ENCODE measurements at places on chromosomes 3 and 15.

DNA sequence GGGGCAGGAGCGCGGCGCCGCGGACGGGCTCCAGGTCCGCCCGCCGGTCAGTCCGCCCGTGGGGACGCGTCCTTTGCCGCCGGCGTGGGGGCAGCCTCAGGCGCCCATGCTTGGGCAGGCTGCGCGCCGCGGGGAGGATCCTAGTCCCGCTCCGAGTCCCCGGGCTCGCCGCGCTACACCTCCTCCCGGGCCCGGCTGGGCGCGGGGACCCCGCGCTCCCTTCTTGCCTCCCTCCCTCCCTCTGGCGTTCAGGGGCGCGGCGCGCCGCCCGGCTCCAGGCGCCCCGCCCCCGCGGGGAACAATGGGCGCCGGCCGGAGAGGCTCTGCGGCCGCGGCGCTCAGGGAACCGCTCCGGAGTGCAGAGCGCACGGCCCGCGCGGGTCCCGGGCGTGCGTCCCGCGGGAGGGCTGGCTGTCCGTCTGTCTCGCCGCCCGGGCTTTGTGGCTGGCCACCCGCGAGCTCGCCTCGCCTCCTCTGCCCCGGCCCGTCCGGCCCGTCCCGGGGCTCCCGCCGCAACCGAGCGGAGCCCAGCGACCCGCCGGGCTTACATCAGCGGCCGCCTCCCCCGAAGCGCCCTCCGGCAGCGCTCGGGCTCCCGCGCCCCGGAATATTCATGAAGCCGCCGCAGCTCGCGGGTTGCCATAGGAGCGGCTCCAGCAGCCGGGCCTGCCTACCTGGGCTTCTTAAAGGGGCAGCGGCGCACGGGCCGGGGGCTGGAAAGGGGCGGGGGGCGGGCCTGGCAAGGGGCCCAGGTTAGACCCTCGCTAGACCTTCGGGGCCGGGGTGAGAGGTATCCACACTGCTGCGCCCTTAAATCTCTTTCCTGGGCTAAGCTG lies at the start of gene HCN4:
HCN4 (minus strand) TSS at position 658 of the 836 bp plus-strand sequence. CDS start 688 bp downstream, outside the sequence.
- no peak for DNase-seq

DNA sequence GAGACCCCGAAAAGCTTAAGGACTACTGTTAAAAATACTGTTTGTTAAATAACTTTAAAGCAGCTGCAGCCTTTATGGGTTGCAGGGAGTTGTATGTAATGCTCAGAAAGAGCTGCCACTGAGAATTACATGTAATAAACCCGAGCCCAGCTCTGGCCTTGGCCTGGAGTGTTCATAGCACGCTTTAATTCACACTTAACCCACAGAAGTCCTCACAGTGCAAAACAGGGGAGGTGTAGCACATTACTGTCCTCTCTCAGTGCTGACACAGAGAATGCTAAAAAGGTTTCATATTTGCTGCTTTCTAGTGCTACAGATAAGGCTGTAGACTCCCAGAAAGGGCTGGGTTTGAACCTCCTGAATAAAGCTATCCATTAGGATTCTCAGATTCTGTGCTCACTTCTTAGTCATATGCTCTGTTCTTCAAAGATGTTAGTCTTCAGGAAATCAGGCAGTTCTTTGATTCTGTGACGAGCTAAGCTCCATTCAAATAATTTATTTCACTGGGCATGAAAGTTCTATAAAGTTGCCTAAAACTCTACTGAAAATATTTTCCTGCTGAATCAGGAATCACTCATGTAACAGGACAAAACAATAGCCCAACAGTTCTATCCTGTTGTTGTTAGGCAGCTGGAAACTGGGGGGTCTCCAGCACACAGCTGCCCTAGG lies 108.0 kb downstream of the SENP2 start:
- no peak for DNase-seq

- no peak for DNase-seq
These were observed at the start of gene CEMIP for GRCh38 chr15:80778964-80779657. Gene CEMIP (plus strand): TSS chr15:80779370. CDS start chr15:80873880, 94,510 bp downstream.

DNA sequence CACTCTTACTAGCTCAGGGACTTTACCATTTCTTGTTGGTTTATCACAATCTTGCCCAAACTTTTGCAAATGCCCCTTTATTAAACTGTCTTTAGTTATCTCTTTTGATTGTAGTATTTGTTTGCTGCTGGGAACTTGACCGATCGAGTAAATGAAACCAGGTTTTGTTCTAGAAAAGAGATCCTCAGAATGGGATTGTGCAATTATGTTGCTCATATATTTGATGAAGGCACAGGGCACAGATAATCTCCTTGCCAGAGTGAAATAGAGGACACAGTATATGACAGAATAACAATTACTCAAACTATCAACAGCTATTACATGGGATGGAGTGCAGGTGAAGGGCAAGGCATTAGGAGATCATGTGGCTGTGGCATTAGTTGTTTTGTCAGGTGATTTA lies 216.6 kb upstream of the RASGRP1 start:
- DNase-seq, result no peak

DNA sequence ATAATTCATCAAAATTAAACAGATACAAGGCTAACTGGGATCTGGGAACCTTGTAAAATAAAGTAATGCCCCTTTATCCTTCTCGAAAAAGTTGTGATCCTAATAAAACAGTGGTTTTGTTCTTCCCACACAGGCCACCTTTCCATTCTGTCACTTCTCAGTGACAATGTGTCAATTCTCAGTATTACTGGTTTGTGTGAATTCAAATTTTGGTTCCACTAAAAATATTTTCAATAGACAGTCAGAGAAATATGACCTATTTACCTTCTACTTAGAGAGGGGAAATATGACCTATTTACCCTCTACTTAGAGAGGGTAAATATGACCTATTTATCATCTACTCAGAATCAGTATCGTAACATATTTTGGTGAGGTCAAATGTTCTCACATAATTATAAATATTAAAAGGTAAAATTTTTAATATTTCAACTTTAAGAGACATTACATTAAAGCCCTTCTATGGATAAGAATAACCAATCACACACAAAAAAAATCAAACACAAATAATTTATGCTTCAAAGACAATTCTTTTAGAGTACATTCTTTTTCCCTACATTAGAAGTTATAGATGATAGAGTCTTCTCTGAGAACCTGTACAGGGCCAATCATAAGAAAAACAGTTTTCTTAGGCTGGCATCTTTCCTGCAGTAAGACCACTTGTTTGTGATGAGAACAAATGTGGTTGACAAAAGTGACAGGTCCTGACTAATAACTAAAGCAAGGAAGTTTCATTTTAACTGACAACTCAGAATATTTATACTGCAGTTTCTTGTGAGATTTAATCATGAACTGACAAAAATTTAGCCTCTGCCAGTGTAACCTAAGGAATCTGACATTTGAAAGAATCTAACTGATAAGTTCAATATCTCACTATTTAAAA lies 323.3 kb downstream of the DIPK2A start:
- no peak for DNase-seq

DNA sequence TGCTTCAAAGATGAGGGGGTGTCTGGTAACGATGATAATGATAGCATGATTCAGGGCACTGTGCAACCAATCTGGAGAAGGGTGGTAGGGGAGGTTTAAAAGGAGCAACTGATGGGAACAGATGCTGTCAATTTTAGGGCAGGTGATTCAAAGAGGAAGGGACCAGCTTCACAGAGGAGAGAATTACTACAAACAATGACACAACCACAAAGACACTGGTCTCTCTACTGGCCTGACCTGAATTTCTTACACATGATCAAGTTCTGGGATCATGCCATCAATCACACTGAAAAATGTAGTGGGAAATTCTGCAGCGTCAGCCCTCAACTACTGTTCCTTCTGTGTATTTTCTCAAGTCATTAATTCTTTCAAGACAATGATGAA lies 2.6 kb upstream of the CDV3 start:
- DNase-seq, result no peak

DNA sequence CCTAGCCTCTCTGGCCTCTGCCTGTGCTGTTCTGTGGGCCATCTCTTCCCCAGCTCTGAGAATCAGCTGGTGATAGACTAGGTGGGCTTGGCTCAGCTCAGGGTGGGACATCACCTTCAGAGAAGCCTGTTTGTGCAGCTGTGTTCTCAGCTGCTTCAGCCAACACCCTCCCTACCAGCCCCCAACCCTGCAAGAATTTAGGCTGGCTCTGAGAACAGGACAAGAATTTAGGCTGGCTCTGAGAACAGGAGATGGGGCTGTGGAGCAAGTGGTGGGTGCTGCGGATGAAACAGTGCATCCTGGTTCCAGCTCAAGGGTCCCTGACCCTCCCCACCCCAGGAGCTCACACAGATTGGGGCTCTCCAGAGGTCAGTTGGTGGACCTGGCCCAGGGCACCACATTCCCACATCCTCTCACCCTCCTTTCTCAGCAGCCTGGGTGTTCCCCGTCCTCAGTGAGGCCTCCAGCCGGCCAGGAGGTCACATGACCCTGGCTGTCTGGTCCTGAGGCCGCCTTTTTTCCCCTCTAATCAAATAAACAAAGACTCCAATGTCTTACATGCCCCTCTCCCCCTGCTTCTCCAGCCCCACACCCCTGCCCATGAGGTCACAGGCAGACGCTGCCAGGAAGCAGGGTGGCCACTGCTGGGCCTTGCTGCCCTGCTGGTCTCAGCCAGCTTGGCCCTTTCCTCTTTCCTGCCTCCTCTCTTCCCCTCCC lies 14.9 kb downstream of the PLEKHO2 start:
- DNase-seq, result no peak

- no peak for DNase-seq
These were observed 297.8 kb downstream of the SATB1 start for GRCh38 chr3:18127174-18127858.

DNA sequence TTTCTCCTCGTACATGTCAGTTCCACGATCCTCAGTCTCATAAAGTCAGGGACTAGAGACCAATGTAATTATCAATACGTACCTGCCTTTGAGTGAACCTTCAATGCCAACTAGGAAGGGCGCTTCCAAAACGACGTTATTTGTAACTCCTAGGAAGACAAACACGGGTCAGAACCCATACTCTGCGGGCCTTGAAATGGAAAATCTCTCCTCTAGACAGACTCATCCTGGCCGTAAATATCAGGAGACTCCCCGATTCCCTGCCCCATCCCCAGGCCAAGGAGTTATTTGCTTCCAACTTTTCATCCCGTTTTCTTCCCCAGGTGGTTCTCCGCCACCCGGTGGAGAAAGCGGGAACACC lies 578 bp downstream of the OIP5 start:
- no peak for DNase-seq

DNA sequence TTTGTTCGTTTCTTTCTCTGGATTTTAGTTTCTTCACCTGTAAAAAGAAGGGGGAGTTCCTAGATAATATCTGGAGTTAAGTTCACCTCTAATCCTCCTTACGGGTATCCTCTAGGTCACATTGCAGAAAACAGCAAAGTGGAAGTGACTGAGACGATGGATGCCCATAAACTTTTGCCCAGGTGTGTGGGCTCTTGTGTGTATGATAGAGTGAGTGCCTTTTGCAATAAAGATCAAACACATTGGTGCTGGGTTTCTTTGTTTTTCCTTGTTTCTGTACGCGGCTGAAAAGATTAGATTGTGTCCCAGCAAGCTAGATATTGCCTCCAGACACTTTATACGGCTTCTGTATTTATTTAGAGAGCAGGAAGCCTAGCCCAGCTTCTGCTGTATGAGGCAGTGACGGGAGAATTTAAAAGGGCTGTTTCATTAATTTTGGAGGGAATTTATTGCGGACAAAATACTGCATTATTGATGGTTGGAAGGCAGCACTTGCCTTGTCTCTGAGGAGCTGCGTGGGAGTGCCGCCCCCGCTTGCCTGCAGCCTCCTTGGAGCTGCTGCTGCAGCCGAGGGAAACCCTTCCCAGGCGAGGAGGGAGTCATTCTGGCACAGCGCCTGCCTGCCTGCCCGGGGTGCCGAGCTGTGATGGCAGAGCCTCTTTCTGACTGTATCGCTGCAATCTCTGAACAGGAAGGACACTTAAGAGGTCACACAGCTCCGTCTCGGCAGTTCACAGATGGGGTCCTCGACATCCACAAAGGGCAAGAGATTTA lies 38.5 kb downstream of the PYDC2 start:
- no peak for DNase-seq

- DNase-seq, result no peak
These were observed 20.0 kb downstream of the ATP2B2 start for GRCh38 chr3:10485380-10485779.

DNA sequence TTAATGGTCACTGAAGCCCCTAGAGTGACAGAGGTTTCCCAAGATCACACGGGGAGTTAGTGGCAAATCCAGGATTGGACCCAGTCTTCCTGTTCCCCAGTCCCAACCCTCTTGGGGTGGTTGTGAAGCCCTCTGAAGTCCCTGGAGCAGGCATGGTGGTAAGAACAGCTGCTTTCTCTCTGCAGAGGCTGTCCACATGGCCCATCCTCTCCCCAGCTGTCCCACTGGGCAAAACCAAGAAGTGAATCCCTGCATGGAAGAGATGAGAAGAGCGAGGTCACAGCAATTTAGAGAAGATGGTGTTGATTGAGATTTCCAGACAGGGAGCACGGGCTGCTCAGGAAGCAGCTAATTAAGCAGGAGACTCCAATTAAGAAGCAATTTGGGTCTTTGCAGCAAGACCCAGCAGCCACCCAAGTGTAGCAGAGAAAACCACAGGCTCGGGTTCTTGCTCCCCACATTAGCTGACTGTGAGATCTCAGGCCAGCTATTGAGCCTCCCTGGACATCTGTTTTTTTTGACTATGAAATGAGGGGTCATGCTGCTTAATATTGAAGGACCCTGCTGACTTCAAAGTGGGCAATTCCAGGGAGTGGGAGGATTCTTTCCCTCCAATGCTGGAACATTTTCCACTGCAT lies 14.8 kb upstream of the HDAC11 start:
- no peak for DNase-seq
